CD4-positive, alpha-beta T cell treated with Interleukin-21 for 1 hour (primary cell): ENCODE measurements at places on chromosomes 5 and 9.

- DNase-seq = peak; percentile 75
These were observed 92.2 kb downstream of the DOCK8 start for GRCh38 chr9:306907-307306.

- no peak for DNase-seq
These were observed 126.9 kb downstream of the TLE1 start for GRCh38 chr9:81562231-81563019.

DNA sequence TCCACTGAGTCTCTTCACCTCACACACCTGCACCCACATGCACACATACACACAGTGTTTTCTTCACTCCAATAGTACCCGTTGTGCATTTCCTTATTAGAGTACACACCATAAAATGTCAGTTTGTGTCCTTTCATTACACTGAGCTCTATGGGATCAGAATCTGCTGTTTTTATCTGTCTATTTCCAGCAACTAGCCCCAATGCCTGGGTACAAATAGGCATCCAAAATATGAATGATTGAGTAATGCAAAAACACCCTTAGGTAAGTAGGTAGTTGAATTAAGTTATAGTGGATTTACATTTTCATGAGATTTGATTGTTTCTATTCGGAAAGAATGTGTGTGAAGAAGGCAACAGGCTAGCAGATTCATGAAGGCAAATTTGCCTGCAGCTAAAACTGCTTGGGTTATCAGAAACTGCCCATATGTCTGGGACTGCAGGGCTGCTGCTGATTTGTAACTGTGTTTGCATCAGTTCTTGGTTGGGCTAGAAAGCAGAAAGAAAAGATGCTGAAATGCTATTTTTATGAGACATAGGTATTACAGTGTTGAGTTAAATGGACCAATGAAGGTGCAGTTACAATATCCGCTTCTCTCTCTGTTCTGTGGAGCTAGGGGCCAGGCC, 26.9 kb downstream of the PPP3R2 start:
- DNase-seq = no peak

GRCh38 chr5:127666043-127666716, 17.3 kb downstream of the CTXN3 start:
- no peak for DNase-seq

GRCh38 chr9:26460624-26461023, 432.0 kb downstream of the CAAP1 start:
- DNase-seq = no peak

GRCh38 chr9:129306318-129306973, 128.4 kb upstream of the IER5L start:
- DNase-seq = no peak

DNA sequence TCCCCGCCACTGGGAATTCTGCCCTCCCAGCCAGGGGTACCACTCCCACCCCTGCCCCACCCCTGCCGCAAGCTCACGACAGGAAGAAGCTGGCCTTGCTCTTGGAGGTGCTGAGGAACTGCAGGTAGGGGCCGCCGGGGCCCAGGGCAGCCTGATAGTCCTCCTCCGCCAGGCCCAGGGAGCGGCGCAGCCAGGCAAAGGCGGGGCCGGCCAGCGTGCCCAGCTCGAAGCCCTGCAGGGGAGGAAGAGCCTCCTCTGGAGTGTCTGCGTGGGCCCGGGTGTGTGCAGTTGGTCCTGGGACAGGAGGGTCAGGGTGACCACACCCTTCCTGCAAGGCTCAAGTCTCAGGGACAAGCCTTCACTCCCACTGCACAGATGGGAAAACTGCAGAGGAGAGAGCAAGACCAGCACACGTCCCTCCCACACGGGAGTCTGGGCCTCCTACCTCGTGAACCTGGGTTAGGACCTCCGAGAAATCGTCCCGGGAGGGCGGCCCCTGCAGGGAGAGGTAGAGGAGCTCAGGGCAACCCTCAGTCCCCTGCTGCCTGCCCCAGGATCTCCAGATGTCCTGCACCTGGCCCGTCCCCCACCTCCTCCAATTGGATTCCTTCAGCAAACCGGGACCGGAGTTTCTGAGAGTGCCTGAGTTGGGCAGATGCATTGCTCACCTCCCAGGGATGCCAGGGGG, 2.4 kb downstream of the PIP5KL1 start:
- DNase-seq = no peak

- DNase-seq = no peak
These were observed 41.0 kb downstream of the FXN start for GRCh38 chr9:69076550-69076949.

GRCh38 chr5:3198074-3198449, 397.6 kb upstream of the IRX1 start:
- no peak for DNase-seq

DNA sequence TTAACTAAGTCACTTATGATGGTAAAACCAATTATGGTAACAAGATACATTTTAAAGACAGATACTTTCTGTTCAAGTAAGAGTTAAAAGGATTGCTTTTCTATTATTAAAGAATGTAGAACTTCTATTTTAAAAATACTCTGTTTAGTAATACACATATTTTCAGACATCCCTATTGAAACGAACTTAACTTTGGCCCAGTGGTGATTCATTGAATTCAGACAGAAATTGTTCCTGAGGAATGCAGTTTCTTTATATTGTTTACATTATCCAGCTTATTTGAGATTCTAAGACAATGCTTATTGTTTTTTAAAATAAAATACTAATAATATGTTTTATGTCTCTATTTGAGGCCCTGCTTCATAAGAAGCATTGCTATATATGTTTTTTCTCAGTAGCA, 816.4 kb downstream of the SEMA5A start:
- DNase-seq = no peak

DNA sequence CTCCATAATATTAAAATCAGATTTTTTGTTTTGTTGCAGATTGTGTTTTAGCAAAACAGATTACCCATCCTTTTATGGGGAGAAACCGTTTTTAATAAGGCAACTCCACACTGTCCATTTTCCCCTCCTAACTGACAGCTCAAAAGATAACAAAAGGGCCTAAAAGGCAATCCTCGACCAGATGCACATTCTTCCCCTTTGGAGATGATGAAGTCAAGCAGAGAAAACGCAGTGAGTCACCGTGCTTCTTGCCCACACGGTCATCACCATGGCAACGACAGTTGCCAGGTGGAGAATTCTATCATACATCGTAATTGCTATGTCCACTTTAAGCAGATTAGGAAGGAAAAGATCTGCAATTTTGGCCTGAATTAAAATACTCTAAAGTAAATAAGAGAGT, 96.4 kb downstream of the DIRAS2 start:
- no peak for DNase-seq

DNA sequence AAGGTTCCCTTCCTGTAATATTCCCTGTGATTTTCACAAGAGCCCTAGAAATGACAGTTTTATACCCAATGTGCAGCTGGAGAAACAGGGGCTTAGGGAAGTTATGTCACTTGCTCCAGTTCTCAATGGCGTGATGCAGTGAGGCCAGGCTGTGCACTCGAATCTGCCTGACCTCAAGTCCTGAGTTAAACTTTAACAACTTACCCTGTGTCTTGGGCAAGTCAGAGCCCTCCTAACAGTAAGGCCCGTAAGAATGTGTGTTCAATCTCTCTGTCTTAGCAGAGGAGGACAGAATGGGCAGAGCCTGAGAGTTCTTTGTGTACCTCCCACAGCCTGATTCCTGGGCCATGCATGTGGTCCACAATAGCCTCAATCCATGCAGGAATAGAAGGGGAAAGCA, 181.1 kb downstream of the TRIM32 start:
- DNase-seq = no peak

GRCh38 chr5:135493406-135494180, 41.4 kb upstream of the TIFAB start:
- no peak for DNase-seq

- no peak for DNase-seq
These were observed 23.3 kb downstream of the NOTCH1 start for GRCh38 chr9:136522314-136523237.
